8988T (cell line): ENCODE measurements at places on chromosomes 12 and 14.

DNA sequence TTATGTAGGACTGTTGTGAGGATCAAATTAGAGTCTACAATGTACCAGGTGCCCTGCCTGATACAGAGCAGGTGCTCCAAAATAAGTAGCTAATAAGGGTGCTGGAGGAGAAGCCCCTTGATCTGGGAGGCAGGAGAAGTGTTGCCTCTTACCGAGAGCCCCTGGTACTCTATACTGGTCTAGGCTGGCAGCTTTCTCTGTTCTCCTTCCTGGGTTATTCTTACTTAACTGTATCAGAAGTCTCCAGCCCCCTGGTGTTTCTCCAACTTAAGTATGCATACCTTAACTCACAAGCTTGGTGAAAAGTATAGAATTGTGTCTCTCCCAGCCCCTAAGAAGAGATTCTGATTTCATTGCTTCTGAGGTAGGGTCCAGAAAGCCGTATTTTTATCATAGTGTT lies 254.9 kb downstream of the LRIG3 start:
- DNase-seq = no peak

DNA sequence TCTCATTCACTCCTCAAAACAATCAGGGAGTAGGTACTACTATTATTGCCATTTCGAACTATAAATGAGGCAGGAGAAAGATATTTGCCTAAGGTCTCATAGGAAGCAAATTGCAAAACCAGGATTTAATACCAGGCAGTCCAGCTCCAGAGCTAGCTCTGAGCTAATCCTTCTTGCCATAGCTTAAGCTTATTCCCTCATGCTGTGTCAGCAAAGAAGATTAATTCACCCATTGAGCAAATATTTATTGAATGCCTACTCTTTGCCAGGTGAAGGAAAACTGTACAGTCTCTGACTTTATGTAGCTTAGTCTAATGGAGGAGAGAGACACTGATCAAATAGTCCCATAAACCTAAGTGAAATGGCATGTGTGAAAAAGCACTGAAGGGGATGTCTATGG lies 19.5 kb downstream of the KCNA5 start:
- no peak for DNase-seq

GRCh38 chr14:91390165-91390778 lies 27.3 kb downstream of the CCDC88C start:
- DNase-seq = no peak

GRCh38 chr14:62882967-62883366 lies 162.3 kb downstream of the KCNH5 start:
- no peak for DNase-seq

- no peak for DNase-seq
Measured at GRCh38 chr14:25588751-25589150, 538.8 kb upstream of the STXBP6 start.

GRCh38 chr14:68248481-68249255 lies 429.1 kb downstream of the RAD51B start:
- DNase-seq = peak; percentile 15

GRCh38 chr12:128804762-128805161 lies 19.0 kb downstream of the SLC15A4 start:
- DNase-seq = no peak

DNA sequence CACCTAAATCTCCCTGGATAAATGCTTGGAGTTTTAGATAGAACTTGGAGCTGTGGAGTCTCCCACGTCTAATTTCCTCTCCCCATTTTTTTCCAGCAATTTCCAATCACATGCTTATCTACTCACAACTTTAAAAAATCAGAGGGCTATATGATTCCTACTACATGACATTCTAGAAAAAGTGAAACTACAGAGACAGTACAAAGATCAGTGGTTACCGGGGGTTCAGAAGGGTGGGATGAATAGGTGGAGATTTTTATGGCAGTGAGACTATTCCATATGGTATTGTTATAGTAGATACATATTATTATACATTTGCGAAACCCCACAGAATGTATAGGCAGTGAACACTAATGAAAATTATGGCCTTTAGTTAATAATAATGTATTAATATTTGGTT lies 35.5 kb downstream of the ATF7 start:
- no peak for DNase-seq

DNA sequence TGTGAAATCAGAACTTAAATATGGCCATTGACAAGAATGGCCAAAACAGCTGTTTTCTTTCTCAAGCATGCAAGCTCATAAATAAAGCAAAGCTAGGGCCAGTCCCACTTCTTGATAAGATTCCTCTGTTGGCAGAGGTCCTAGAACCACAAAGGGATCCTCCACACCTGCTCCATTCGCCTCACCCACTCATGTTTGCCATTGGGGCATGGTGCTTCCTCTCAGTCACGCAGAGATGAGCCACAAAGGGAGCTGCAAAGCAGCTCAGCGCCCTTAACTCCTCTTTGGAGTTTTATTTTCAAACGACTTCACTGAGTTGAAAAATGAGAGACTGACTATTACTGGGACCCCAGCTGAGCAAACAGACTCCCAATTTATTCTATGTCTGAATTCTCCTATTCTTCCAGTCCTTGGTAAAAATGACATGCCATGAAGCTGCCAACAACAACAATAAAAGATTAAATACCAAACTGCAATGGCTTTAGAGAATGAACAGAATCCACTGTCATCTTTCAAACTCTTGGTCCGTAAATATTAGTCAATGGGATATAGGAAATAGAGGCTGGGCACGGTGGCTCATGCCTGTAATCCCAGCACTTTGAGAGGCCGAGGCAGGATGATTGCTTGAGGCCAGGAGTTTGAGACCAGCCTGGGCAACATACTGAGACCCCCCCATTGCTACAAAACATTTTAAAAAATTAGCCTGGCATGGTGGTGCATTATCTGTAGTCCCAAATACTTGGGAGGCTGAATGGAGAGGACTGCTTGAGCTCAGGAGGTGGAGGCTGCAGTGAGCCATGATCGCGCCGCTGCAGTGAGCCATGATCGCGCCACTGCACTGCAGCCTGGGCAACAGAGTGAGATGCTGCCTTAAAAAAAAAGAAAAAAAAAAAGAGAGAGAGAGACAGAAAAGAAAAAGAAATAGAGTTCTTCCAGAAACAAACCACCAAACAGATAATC lies 16.4 kb downstream of the MANSC1 start:
- DNase-seq = no peak

GRCh38 chr14:99120526-99121318 lies 151.3 kb downstream of the BCL11B start:
- no peak for DNase-seq

GRCh38 chr14:99075061-99075460 lies 196.9 kb downstream of the BCL11B start:
- no peak for DNase-seq

DNA sequence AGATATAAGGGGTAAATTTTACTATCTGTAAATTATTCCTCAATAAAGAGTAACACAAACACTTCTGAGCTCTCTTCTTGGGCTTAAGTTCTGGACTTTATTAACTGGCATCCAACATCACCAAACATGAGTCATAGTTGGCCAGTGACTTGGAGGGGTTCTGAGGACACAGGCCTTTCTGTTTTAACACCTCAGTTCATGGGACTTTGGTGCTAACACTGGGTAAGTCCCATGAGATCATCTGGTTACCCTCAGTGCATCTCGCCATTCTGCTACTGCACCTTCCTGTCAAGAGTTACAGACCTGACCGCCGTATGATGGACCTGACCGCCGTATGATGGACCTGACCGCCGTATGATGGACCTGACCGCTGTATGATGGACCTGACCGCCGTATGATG lies 9.9 kb downstream of the SLC15A4 start:
- DNase-seq = no peak

- no peak for DNase-seq
Measured at GRCh38 chr14:23401291-23401690, 6.8 kb downstream of the MYH6 start.

DNA sequence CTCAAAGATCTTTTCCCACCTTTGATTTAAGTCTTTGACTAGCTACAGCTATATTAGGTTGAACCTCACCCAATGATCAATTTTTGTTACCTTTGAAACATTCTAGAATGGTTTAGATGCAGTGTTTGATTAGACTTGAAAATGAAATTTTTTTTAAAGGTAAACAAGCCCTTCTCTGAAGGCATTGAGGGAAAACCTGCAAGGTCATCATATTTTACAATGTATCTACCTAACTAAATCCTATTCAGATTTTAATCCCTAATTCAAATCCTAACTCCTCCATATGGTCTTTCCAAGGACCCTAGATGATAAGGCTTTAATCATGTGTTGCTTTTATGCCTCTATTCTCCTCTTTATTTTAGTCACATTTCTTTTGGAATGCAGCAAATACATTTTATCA lies 95.4 kb downstream of the ALG10B start:
- DNase-seq = no peak

DNA sequence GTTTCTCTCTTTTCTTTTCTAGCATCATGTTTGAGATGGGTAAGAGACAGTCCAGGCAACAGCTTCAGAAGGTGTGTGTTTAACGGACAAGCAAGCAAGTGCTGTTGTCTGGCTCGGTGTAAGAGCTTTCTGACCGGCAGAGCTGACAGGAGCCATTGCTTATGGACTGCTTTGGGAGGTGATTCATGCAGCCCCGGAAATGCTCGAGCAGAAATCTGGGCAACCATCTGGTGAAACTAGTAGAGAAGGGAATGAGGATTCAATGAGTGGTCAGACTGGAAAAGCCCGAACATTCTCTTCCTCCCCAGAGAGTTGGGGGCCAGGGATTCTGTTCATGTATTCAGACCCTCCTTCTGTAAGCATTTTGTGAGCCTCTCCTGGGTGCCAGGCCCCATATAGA lies 24.4 kb downstream of the TUNAR start:
- no peak for DNase-seq

DNA sequence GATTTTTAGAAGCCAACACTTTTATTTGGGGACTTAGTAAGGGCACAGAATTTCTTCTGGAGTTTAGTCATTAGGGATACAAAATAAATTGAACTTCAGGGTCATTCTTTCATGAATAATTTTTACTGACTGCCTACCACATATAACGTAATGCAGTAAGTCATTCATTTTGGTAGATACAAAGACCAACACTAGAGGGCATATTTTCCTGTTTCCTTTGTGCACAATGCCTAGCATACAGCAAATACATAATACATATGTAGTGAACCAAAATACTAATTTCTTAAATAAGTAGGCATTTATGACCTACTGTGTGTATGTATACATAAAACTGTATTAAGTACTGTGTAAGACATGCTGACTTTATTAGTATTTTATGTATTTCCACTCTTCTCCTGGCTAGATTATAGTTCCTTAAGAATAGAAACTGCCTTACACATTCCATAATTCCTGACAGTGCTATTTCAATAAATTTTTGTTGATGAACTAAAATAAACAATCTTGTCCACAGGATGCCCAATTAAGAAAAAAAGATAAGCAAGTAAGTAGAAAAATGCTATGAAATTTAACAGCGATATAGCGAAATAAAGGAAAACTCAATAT lies 47.9 kb downstream of the PPP1R12A start:
- no peak for DNase-seq

GRCh38 chr12:26198742-26199141 lies 3.4 kb downstream of the SSPN start:
- no peak for DNase-seq

GRCh38 chr14:89827265-89827664 lies 127.3 kb downstream of the EFCAB11 start:
- no peak for DNase-seq

GRCh38 chr12:100395811-100396210 lies 38.9 kb downstream of the SLC17A8 start:
- DNase-seq = no peak

DNA sequence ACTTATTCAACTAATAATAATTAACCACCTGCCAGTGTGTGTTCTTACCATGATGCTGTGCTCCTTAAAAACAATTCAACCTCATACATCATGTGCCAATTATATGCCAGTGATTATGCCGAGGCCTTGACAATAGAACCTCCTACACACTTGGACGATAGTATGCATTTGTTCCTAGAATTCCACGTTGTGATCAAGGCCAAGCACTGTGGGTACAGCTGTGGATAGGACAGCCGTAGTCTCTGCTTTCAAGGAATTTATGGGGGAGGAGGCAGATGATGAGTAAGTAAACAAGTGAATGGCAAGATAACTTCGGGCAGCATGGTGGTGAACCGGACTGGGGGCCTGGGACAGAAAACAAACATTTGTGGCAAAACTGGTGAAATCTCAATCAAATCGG lies 18.0 kb upstream of the MYO1H start:
- DNase-seq = no peak

- no peak for DNase-seq
Measured at GRCh38 chr14:33561488-33562175, 389.2 kb downstream of the EGLN3 start.

- DNase-seq = no peak
Measured at GRCh38 chr12:111436266-111436665, 30.5 kb downstream of the SH2B3 start.

GRCh38 chr12:125218952-125219351 lies 153.7 kb downstream of the AACS start:
- no peak for DNase-seq

DNA sequence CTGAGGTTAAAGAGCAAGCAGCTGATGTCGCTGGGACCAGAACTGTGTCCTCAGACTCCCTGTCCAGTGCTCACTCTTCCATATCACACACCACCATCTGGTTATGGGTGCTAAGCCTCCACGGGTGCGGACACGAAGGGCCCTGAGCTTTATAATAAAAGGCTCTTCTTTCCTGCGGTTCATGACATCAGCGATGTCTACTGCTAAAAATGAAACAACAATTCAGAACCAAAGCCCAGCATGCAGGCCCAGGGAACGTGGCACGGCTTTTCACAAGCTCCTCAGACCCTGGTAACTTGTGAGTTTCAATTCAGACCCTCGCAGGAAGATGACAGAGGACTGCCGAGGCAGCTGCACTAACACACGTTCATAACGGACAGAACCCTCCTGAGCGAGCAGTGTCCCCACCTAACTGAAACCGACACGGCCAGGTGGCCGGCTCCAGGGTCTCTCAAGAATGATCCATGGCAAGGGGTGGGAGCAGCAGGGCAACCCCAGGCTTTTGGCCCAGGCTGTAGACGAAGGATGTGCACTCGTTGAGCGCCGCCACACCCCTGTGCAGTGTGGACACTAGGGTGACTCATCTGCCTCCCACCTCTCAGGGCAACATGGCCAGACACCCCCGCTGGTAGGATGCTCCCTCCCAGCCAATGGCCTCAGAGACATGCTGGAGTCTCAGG lies 180.3 kb downstream of the CALM1 start:
- no peak for DNase-seq

DNA sequence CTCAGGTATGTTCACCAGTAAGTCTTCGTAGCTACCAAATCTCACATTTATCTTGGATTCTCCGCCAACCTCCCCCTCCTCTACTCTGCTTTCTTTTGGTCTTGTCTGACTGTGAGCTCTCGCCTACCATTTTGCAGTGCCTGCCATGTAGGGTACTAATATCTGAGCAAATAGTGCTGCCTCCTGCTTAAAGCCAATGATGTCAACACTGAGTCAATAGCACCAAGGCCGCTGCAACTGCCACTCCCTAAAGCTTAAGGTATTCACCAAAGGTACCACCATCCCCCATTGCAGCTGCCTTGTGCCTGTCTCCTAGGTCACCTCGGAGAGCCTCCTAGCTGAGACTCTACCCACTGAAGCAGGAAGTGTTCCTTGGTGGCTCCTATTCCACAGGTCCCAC lies 114.8 kb upstream of the FUT8 start:
- DNase-seq = no peak

GRCh38 chr14:55532645-55533344 lies 47.2 kb upstream of the KTN1 start:
- DNase-seq = no peak

GRCh38 chr12:73421832-73422231 lies 1115.8 kb upstream of the ATXN7L3B start:
- no peak for DNase-seq
